Bronchial epithelial cell (primary cell): ENCODE measurements at places on chromosomes 3 and 15. TPM values are rescaled to one million over a fixed set of nuclear protein-coding genes. Genes with fewer than 3 reads are reported as not detected.
A peak's percentile ranks its signal among the peaks of the same experiment; 100 is the strongest.

GRCh38 chr3:119588112-119588511 lies 8.8 kb downstream of the ADPRH start:
- no peak for DNase-seq

GRCh38 chr15:52483707-52484106 lies 45.0 kb downstream of the MYO5A start:
- peak; percentile 66 for DNase-seq

GRCh38 chr3:153277029-153277428 lies 115.0 kb downstream of the RAP2B start:
- DNase-seq: peak; percentile 95

DNA sequence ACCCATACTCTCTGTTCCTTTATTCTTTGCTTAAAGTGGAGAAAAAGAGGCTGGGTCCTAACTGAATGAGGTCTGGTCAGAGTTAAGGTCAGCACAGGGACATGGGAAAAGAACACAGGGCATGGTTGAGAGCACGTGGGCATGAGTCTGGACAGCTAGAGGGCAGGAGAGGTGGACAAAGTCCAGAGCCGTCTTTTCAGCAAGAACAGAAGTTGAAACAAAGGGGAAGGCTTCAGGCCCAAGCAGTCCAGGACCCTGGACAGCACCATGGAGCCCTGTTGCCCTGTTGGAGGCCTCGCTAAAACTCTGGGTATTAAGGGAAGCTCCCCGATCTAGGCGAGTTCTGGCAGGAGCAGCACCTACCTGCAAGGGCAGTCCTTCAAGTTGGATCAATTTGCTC lies 50.7 kb downstream of the XYLB start:
- DNase-seq: peak; percentile 35

DNA sequence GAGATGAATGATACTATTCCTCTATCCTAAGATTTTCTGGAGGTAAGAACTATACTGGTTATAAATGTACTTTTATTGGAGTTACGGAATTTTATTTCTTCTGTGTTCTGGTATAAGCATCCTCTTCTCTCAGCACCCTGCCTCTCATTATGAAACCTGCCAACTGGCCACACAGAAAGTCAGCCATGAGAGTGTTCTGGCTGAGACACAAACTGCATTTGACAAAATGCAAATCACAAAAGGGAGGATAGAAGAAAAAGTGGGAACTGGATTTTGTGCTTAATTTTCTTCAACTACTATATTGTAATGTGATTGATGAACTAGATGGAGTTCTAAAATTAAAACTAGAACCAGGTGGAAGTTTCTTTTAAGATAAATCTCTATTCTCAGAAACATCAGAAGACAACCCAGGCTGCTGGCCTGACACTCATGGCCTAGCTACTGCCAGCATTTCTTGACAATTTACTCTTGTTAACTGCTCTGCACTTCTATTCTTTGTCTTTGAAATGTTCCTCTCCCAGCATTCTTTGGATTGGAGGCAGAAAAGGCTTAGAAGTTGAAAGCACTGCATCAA lies 143.1 kb downstream of the WDR76 start:
- no peak for DNase-seq

DNA sequence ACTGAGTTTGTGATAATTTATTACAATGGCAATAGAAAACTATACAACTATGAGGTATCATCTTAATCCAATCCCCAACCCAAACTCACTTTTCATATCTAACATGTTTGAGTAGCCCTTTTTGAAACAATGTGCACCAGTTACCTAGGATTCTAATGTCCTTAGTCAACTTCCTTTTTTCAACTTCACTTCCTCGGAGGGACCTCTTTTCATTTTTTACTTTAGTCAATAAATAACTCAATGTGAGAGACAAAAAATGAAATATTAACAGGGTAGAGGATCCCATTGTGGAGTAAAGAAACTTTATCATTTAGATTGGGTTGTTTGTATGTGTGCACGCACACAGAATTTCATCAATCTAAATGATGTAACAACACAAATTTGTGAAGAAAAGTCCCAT lies 193.6 kb upstream of the LRRC3B start:
- DNase-seq: no peak

DNA sequence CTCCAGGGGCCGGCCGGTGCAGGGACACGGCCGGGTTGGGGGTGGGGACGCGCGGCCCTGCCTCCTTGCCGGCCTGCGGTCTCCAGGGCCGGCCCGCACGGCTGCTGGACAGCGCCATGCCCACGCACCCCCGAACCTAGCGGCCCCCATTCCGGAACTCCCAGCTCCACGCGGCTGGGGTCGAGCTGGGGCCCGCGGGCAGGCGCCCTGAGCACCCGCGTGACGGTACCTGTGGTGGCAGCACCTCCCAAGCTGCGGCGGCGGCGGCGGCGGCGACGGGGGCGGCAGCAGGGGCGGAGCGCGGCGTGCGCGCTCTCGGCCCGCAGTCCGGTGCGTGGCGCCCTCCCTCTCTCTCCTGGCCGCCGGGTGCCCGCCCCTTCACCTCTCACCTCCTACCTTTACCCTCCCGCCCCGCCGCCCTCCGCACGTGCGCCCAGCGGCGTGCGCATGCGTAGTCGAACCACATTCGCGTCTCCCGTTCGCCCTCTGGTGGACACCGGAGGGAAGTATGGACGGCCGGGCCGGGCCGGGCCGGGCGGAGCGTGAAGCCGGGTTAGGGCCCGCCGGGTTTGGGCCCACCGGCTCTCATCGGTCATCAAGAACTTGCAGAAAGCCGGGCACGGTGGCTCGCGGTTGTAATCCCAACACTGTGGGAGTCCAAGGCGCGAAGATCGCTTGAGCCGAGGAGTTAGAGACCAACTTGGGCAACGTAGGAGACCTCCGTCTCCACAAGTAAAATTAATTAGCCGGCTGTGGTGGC lies at the start of gene SCAP:
SCAP (minus strand) TSS at position 372 of the 760 bp plus-strand sequence. CDS start 32,948 bp downstream, outside the sequence.
- peak; percentile 61 for DNase-seq

- peak; percentile 26 for DNase-seq
These were observed 96.0 kb upstream of the CCDC80 start for GRCh38 chr3:112736805-112737566.

- DNase-seq: no peak
These were observed 659.7 kb downstream of the GRM7 start for GRCh38 chr3:7520593-7520992.

DNA sequence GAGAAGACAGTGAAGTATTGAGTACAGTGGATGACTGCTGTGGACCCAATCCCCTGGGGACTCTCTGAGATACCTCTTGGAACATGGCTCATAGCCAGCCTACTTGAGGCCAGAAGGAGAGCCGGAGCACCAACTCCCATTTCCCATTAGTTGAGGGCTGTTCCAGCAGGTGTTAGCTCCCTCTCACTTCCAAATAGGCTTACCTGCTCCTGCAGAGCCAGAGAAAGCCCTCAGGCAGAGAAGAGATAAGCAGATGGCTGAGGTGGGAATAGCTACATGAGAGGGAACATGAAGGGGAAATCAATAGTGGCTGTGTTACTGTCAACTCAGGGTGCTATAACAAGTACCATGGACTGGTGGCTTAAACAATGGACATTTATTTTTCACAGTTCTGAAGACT lies 4.6 kb upstream of the CCK start:
- DNase-seq: no peak

DNA sequence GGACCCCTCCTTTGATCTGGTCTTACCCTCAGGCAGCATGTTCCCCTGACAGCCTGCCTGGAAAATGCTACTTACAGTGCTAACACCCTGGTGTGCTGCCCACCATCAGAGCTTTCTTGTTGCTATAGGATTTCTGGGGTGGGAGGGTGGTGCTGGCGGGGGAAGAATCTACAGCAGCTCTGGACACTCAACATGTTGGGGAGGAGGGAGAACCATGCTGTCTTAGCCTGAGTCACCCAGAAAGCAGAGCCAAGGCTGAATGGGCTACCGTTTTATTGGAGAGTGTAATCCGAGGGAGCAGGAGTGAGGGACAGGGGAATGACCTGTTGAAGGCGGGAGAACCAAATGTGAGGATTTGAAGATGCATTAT lies 45.6 kb downstream of the MFSD1 start:
- DNase-seq: no peak

KBTBD13 gene
- not detected in 2 replicates for total RNA-seq

LDHAL6B gene
- total RNA-seq: not detected in 2 replicates

MORF4L1 gene
- 216 and 296 TPM in 2 replicates for total RNA-seq

PRSS50 gene
- total RNA-seq: not detected in 2 replicates

CYP1A1 gene
- 0.26 TPM in 2 replicates for total RNA-seq

SEMA3B gene
- total RNA-seq: 2.3 and 7.1 TPM in 2 replicates

TRPM1 gene
- under 0.01 and 0.13 TPM in 2 replicates for total RNA-seq

ATP2B2 gene
- total RNA-seq: not detected in 2 replicates

TARS3 gene
- total RNA-seq: 5.4 and 11.1 TPM in 2 replicates

GBE1 gene
- 94.0 and 114 TPM in 2 replicates for total RNA-seq

EDC3 gene
- total RNA-seq: 6.1 and 8.6 TPM in 2 replicates
